Activated CD4-positive, alpha-beta T cell treated with anti-CD3 and anti-CD28 coated beads for 24 hours (primary cell): ENCODE measurements at places on chromosomes 3 and 15.

- no peak for DNase-seq
Measured at GRCh38 chr15:101707983-101708382, 16.3 kb downstream of the TARS3 start.

- DNase-seq, result no peak
Measured at GRCh38 chr3:25820366-25820765, 30.5 kb downstream of the OXSM start.

DNA sequence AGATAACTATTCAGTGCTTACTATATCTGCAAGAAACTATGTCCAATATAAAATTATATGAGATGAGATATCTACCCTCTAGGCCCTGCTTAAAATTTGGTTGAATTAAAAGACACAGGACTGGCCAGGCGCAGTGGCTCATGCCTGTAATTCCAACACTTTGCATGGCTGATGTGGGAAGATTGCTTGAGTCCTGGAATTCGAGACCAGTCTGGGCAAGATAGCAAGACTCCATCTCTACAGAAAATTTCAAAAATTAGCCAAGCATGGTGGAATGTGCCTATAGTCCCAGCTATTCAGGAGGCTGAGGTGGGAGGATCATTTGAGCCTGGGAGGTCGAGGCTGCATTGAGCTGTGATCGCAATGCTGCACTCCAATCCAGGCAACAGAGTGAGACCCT, 303.7 kb upstream of the UBE2E2 start:
- no peak for DNase-seq

DNA sequence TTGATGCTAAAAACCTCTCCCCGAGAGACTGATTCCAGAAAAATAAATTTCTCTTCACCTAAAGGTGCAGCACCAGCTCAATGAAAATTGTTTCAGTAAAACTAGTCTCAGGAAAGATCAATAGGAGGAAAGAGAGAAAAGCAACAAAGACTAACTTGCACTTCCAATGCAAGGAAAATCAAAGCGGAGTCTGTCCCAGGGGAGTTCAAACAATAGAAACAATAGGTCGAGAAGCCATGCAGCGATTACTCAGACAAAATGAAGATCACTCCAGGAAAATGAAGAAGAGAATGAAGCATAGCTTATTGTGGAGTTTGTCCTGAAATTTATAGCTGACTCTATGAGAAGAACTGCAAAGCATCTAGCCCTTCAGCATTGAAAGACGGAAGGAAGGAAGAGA, 105.1 kb upstream of the FRMD4B start:
- no peak for DNase-seq

DNA sequence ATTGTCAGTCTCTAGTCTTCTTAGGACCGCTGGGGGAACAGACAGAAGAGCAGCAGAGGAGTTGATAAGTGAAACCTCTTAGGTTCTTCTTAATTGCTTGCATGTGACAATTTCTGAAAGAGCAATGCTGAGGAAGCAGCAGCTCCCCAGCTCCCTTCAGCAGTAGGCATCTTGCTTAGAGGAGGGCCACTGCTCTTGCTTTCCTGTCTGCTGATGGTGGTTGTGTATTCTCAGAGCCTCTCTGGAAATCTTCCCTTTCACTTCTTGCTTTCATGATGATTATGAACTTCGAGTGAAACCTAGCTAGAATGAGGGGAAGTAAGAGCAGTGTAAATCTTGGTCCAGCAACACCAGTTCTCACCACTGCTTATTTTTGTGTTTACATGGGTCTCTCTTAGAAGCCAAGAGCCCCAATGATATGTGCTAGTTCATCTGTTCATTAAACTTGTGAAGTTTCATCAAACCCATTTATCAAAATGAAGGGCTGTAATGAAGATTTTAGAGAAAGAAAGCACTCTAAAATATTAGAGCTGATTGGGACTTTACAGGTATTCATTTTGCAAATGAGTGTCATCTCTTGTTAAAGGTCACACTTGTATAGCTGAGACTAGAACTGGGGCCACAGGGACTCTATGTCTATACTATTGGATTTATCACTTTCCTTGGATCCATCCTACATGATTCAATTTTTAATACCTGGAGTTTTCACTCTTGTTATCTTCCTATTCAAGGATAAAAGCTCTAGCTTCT, 246.7 kb downstream of the LPP start:
- no peak for DNase-seq
